ENCODE measurements at places on chromosomes 16 and 17.
A peak's percentile ranks its signal among the peaks of the same experiment; 100 is the strongest.

DNA sequence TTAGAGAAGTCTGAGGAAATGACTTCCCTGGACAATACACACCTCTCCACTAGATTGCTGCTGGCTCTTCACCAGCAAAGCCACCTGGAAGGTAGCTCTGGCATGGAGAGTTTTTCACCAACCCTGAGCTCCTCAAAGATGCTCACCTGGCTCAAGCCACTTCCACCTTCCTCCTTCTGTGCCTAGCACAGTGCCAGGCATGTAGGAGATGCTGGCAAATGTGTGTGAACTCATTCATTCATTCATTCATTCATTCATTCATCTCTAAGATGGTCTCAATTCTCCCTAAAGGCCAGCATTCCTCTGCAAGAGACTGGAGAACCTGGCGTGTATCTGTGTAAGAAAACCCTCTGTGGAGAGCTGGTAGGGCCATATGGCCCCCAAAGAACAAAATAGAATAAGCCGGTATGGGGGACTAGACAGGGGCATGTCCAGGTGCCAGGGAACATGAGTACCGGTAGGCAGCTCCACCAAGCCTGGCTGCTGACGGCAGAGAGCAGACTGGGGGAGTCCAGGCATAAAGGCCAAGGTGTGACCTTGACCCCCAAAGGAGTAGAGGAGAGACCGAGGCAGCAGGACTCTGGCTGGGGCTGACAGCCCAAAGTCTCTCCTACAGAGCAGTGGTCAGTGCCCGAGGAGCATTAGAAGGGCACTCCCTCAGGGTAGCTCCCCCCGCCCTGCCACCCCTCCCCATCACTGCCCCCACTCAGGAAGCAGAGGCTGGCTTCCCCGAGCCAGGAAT, 132.2 kb upstream of the TNRC6C start:
- DNase-seq = no peak

- DNase-seq = no peak
Observed at GRCh38 chr17:58421711-58422110, 4.4 kb upstream of the RNF43 start.

DNA sequence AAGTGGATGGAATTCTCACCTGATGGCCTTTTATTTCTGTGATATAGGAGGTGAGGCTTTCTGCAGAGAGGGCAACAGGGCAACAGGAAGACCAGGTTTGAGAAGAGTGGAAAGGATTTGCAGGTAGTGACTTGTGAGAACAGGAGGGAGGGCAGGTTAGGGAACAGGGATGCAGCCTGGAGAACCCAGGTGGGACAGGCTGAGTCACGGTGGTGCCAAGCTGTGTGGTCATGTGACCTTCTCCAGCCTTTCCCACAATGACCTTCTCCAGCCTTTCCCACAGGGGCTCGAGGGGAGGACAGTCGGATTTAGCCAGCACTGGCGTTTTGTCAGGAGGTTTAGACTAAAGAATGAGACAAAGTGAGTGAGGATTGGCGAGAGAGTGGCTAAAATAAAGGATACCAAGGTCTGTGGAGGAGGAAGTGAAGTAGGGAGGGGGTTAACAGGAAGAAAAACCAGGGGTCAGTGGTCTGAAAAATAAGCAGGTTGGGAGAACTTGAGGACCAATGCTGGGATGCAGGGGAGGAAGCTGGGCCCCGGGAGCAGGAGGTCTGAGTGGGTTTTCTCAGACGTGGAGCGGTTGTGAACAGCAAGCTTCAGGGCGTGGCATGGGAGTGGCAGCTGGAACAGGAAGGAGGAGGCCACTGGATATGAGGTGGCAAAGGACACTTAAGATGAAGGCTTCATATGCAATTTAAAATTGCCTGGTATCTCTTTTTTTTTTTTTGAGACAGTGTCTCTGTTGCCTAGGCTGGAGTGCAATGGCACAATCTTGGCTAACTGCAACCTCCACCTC, 37.7 kb downstream of the DNAH2 start:
- DNase-seq = no peak

DNA sequence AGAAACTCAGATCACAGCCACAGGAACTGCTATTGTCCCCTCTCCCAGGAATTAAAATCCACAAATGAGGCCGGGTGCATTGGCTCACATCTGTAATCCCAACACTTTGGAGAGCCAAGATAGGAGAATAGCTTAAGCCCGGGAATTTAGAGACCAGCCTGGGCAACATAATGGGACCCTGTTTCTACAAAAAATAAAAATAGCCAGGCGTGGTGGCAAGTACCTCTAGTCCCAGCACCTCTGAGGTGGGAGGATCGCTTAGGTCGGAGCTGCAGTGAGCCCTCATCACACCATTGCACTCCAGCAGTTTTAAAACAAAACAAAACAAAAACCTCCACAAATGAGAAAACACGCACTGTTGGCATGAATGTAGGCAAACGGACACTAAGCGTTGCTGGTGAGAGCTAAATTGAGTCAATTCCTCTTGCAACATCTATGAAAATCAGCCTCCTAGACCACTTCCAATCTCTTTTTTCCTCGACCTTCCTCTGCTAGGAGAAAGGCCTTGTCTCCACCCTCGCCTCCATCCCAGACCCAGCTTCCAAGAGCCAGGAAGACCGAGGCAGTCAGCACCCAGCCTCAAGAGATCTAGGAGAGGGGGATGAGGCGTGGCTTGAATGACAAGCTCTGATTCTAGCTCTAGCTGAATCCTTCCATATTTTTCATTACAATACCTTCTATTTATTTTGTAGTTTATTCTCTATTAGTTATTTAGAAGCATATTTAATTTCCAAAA, 14.8 kb downstream of the TLE7 start:
- DNase-seq = no peak

DNA sequence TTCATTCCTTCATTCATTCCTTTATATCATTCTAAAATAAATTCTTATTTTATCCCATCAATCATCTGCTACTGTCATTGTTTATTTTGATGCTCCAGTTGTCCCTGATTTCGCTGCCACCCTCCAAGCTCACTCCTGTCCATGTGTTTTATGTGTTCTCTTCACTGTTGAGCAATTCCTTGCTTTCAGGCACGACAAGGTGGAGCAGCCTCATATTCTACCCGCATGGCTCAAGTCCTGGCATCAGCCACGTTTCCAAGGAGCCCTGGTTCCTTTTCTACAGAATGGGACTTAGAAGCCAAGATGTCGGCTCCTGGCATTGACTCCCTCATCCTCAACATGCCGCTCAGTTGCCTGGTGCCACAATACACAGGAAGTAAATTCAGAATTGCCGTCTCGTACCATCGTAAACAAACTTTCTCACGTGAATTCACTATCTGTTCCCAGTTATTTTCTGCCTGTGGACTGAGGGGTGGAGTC, 139.0 kb downstream of the RPTOR start:
- DNase-seq = no peak

GRCh38 chr17:39209317-39210092, 9.4 kb downstream of the RPL19 start:
- peak; percentile 36 for DNase-seq

DNA sequence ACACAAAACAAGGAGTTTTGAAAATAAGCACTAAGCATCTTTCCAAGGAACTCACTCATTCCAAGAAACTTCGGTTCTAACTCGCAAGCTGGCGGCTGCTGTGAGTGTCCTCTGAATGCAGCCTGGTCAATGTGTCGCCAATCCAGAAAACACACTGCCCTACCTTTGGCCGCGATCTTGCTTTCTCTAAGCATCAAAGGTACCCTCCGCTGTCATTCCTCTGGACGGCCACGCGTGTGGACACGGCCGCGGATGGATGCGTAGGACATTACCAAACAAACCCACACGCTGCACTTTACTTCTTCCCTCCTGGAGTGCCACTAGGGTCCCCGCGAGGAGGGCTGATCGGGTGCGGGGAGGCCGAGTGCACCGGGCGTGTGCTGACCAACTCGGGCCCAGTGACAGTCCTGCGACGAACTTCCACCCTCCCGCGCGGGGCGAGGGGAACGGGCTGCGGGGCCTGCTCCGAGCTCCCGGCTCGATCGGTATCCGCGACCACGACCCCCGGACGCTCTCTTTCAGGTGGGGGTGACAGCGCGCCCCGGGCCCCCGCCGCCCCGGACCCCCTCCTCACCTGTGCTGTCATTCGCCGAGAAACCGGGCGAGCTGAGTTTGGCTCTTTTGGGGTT, 1.1 kb downstream of the CREBBP start:
- DNase-seq = no peak

DNA sequence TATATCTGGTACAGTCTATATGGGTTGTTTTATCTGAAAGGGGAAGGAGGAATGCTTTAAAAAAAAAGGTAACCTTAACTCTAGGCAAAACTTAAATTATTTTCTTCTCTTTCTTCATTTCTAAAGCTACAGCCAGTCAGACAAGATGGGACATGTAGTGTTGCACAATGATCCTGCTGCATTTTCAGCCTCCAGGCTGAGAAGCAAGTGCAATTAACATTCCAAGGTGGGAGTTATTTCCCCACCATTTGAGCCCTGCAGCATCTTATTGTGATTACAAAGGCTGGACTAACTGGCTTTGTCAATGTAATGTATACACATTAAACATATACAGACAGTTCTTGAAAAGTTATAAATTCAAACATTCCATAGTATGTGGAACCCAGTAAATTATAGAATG, 22.6 kb upstream of the NF1 start:
- DNase-seq = no peak

DNA sequence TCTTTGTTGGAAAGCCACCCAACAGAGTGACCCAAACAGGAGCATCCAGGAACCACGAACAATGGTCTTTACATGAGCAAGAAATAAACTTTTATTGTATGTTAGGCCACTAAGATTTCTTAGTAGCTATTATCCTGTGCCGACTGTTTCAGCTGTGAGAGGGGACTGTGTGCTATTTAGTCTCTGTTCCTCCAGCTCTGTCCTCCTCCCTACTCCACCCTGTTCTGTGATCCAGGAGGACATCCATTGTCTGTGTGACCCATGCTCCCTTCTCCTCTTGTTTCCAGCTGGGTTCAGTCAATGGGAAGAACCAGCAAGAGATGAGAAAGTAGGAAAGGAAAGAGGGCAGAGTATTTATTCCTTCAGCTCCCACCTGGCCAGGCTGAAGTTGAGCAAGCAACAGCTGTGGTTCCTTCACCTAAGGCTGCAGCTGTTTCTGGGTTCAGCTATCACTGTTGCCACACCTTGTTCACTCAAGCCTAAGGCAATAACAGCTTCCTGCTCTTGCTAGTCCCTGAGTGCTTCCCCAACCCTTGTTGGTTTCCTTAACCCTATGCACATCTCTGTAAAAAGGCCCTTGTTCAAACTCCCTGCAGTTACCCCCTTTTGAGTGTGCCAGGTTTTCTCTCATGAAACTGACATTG, 14.9 kb upstream of the B4GALNT2 start:
- no peak for DNase-seq

DNA sequence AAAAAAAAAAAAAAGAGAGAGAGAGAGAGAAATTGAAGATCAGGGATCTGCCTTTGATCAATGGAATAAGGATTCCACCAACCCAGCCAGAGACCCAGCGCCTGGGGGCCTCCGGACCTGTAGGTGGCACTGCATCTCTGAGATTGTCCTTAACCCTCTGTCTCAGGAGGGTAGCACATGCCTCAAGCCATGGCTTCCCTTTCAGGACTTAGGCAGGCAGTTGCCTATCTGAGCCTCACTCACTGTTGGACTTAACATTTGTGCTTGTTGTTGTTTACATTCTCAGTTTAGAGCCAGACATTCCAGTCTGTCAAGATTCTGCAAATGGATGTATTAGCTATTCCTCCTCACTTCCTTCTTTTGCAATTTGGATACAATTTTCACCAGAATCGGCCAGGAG, 5.1 kb upstream of the SCNN1B start:
- DNase-seq = no peak

DNA sequence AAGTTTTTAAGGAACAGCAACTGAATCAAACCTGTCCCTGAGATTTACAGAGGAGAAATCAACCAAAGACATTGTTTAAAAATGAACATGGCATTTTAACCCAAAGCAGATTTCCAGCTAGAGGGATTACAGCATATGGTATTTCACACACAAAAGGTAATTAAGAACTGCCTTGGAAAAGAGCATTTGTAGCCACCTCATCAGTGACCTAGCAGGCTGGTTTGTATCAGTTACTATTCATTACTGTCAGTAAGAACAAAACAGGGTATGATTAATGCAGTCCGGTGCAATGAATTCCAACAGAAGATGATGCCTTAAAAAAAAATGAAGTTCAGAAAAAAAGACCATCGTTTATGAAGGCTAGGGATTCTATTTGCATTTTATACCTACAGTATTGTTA, 219.9 kb downstream of the CHD9NB start:
- no peak for DNase-seq

DNA sequence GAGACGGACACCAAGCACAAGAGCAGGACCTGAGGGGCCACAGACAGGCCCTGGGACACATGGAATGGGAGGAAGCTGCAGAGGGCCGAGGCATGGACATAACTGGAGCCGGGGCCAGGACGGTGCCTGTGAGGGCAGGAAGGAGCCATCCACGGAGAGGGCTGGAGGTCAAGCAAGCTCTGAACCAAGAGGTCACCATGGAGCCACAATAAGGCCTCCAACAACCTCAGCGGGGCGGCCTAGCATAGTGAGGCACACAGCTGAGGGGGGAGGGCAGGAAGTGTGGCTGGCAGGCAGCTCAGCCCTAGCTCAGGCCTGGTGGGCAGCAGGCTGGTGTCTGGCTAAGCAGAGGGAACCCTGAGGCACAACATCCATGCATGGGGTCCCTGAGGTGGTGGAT, 4.4 kb downstream of the MCRIP1 start:
- no peak for DNase-seq

Data from stimulated activated CD8-positive, alpha-beta memory T cell treated with anti-CD3 and anti-CD28 coated beads, Interleukin-4, amount 100 ng/mL, for 1 hour (primary cell).